Stromal cell of bone marrow (primary cell): ENCODE measurements at places on chromosomes 2 and 18.

GRCh38 chr2:27627963-27628766, 647 bp downstream of the CCDC121 start:
- peak; percentile 65 for DNase-seq

DNA sequence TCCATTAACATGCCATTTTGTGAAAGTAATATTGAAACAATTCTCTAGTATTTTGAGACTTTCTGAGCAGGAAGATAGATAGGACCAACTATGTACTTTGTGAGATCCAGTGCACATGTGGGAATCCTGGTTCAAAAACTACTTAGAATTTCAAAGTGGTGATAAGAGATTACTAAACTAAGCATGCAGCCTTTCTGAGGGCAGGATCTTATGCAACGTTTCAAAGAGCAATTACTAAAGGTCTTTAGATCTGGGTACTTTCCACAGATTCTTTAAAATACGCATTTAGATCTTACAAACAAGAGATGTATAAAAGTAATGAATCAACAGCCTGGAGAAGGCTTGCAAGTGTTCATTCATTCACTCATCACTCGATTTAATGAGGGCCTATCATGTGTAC, 124.4 kb upstream of the TRIB2 start:
- DNase-seq = no peak

DNA sequence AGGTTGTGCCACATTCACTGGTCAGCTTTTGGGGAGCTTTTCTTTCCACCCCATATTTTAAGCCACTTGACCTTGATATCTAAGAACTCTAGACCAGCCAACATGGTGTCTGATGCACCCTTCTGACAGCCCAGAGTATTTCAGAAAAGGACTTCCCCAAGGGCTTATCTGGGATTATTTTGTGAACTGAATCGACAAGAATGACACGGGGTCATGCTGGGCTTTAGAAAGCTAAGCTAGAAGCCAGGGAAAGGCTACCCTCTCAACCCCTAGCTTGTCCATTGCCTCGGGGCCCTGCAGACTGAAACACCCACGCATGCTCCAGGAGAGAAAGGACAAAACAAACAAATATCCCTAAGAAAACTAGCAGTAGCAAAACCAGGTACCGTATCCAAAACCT, 16.0 kb downstream of the SLC4A5 start:
- no peak for DNase-seq

DNA sequence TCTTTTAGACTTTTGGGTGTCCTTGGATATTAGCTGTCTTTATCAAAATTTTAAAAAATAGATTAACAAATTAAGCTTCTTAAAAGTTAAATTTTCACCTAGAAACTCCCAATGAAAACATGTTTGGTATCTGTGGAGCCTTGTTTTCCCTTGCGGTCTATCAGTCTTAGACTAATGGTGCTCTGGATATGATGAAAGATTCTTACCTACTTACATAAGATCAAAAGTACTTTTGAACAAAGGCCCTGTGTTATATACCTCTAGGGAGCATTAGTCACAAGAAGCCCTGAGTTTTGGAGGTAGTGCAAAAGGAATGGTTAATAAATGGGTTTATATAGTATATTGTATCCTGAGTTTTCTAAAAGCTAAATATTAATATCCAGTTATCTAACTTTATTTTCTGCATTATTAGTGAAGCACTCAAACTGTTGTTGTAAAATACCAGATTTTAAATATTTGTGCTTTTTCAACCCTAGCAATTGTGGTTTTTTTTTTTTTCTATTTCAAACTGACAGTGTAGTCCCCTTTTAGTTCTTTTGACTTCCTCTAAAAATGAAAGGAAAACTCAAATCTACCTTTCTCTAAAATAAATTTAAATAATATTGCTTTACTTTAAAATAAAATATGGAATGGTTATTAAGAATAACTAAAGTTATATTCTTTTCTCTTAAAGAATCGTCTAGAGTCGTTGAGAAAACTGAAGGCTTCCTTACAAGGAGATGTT, 18.1 kb downstream of the NDC80 start:
- peak; percentile 14 for DNase-seq

- DNase-seq = no peak
Observed at GRCh38 chr2:22355816-22356433, 1029.1 kb upstream of the KLHL29 start.

GRCh38 chr2:236997069-236997715, 88.5 kb upstream of the COPS8 start:
- DNase-seq = no peak

- DNase-seq = no peak
Observed at GRCh38 chr2:218334531-218334930, 22.1 kb upstream of the CATIP start.
